ENCODE measurements at places on chromosomes 7 and 10. TPM values are rescaled to one million over a fixed set of nuclear protein-coding genes. Genes with fewer than 3 reads are reported as not detected.

- H3K4me3 ChIP-seq: no peak overlapping the region
- H3K27ac ChIP-seq: no peak overlapping the region
- no peaks in the 10 kb centered on the region for H3K4me1 ChIP-seq
- no peak for DNase-seq
Measured at GRCh38 chr10:20040012-20040411, 223.8 kb downstream of the PLXDC2 start.

PIP gene
- not detected for total RNA-seq

CLCN1 gene
- total RNA-seq: not detected

DNA sequence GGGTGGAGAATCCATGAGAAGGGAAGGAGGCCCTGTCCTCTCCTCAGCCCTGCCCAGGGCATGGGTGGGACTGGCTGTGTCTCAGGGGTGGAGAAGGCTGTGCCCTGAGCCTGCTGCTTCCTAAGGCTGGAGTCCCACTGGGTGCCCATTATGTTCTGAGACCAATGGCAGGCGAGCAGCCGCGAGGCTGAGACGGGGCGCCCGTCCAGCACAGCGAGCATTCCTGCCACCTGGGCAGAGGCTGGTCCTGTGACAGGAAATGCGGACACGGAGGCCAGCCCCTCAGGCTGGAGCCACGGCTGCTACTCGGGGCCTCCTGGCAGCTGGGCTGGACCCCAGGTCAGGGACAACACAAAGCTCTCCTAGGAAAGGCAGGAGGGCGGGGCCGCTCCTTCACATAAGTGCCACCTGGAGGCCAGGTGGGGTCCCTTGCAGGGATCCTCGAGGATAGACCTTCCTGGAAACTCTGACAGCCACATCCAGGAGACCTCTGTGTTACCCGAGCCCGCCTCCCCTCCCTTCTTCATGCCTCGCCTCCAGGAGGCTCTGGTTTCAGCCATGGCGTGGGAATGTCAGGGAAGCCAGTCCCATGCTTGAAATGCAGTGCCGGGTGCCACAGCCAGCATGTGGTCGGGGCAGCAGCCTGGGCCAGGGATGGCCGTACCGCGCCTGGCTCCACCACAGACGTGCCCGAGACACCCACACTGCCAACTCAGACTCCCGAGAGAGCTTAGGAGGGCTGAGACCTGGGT is 173.9 kb downstream of the USP6NL start:
- H3K36me3 ChIP-seq: no peaks in the 10 kb centered on the region
- no peaks in the 10 kb centered on the region for H3K4me1 ChIP-seq
- no peak overlapping the region for H3K27ac ChIP-seq
- DNase-seq: no peak
- H3K27me3 ChIP-seq: no peaks in the 10 kb centered on the region

- H3K36me3 ChIP-seq: peaks cover 72% of the 10 kb centered on the region
- peaks cover 11% of the 10 kb centered on the region for H3K4me1 ChIP-seq
- H3K27ac ChIP-seq: no peak overlapping the region
- H3K27me3 ChIP-seq: no peaks in the 10 kb centered on the region
Measured at GRCh38 chr10:17235136-17235535, 7.1 kb downstream of the VIM start.

DNA sequence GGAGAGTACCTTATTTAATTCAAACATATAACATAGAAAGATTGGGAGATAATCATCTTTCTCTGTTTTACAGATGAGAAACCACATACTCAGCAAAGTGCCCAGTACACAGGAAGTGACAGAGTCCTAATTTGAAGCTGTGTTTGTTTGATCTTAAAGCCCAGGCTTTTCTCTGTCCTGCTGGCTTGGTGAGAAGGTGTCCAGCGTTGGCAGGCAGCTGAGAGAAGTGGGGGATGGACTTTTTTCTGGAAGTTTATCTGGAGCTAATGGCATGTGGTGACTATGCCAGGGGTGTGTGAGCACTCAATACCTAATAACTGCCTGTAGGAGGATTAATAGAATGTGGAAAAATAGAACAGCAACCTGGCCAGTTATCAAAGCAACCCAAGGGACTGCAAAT is 60.8 kb downstream of the NPSR1 start:
- no peaks in the 10 kb centered on the region for H3K27me3 ChIP-seq
- H3K27ac ChIP-seq: no peak overlapping the region
- H3K4me1 ChIP-seq: peaks cover 14% of the 10 kb centered on the region
- H3K36me3 ChIP-seq: no peaks in the 10 kb centered on the region

DNA sequence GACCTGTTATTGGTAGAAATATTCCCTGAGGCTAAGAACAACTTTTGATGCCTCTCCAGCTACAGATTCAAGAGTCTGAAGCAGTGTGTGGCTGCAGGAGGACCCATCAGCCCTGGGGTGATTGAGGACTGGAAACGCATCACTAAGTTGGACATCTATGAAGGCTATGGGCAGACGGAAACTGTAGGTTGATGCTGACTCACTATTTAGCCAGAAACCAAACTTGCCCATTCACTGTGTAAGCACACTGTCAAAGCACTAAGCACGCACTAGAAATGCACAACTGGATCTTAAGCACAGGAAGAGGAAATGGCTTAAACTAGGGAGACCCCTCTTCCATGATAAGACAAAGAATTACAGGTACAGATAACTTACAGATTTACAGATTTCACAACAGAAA is 20.8 kb downstream of the ACSM6 start:
- no peaks in the 10 kb centered on the region for H3K36me3 ChIP-seq
- DNase-seq: no peak
- no peak overlapping the region for H3K27ac ChIP-seq
- H3K4me3 ChIP-seq: no peak overlapping the region
- no peaks in the 10 kb centered on the region for H3K4me1 ChIP-seq

DNA sequence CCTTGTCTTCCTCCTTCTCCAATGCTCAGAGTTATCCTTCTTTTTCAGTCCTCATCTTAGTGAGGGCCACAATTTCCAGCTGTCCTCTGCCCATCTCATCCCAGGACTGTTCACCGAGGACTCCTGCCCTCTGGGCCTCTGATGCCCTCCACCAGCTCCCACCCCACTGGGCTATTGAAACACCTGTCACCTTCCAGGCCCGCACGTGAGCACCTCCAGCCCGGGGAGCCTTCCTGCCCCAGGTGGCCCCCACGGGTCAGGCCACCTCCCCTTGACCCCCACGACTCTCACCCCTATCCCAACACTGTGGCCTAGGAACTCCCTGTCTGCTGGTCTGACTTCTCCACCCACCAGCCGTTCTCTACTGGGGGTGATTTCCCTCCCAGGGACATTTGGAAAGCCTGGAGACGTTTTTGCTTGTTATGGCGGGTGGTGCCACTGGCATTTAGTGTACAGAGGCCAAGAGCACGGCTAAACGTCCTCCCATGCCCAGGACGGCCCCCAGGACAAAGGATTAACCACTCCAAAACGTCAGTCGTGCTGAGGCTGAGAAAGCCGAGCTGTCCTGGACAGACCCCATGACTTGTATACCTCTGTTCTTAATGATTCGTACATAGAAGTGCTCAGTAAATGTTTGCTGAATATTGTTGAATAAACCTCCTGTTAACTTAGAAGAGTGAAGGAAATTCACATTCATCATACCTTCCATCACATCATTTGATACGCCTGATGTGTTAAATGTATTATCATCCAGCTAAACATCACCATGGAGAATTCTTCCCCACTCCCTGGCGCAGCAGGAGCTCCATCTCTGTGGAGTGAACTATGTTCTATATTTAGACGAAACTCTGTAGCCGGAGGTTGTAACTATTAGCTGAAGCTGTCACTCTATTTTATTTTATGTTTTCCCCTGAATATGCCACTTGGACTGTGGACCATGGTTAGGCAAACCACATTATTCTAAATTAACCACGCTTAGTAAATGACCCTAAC is 270.1 kb upstream of the SHH start:
- no peak overlapping the region for H3K27ac ChIP-seq
- no peaks in the 10 kb centered on the region for H3K36me3 ChIP-seq

- DNase-seq: peak; percentile 82
- H3K4me1 ChIP-seq: peaks cover 18% of the 10 kb centered on the region
- no peaks in the 10 kb centered on the region for H3K36me3 ChIP-seq
- H3K4me3 ChIP-seq: no peak overlapping the region
- no peaks in the 10 kb centered on the region for H3K27me3 ChIP-seq
Measured at GRCh38 chr10:17206210-17206709, 4.8 kb upstream of the TRDMT1 start.

RASSF4 gene
- total RNA-seq: 116 TPM

NPY gene
- total RNA-seq: not detected

GRCh38 chr7:134355927-134356326 is 39.2 kb upstream of the SLC35B4 start:
- no peak overlapping the region for H3K4me3 ChIP-seq
- no peaks in the 10 kb centered on the region for H3K27me3 ChIP-seq
- DNase-seq: no peak
- no peaks in the 10 kb centered on the region for H3K36me3 ChIP-seq

DNA sequence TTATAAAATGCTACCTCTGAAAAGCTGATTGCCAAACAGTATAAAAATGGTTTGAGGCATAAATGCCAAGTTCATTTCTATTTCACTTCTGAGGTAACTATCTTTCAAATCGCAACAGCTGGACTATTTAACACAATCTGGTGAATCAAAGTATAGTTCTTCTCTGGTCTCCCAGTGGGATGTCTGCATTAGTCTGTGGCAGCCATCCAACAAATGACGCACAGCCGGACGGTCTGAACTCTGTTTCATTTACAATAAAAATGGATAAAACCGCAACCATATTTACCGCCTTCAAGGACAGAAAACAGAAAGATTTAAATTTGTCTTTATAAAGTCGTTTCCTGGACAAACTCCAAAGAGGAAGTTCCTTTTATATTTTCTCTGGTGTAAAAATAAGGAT is 41.9 kb downstream of the ENO4 start:
- no peak overlapping the region for H3K4me3 ChIP-seq
- H3K36me3 ChIP-seq: no peaks in the 10 kb centered on the region
- no peak for DNase-seq
- H3K27me3 ChIP-seq: peaks cover 2% of the 10 kb centered on the region
- no peak overlapping the region for H3K27ac ChIP-seq
- H3K4me1 ChIP-seq: no peaks in the 10 kb centered on the region

ASAH2 gene
- total RNA-seq: 3.4 TPM

GRCh38 chr10:14299556-14299955 is 31.2 kb downstream of the FRMD4A start:
- H3K4me3 ChIP-seq: no peak overlapping the region
- no peak overlapping the region for H3K27ac ChIP-seq
- H3K27me3 ChIP-seq: no peaks in the 10 kb centered on the region
- H3K4me1 ChIP-seq: no peaks in the 10 kb centered on the region
- no peak for DNase-seq
- no peaks in the 10 kb centered on the region for H3K36me3 ChIP-seq

GRCh38 chr7:108330227-108330626 is 126.0 kb downstream of the NRCAM start:
- no peak overlapping the region for H3K4me3 ChIP-seq
- no peaks in the 10 kb centered on the region for H3K4me1 ChIP-seq
- no peaks in the 10 kb centered on the region for H3K36me3 ChIP-seq
- no peak for DNase-seq
- no peaks in the 10 kb centered on the region for H3K27me3 ChIP-seq
- no peak overlapping the region for H3K27ac ChIP-seq

OGDHL gene
- not detected for total RNA-seq

- H3K27ac ChIP-seq: no peak overlapping the region
- DNase-seq: no peak
- peaks cover 11% of the 10 kb centered on the region for H3K36me3 ChIP-seq
- no peaks in the 10 kb centered on the region for H3K27me3 ChIP-seq
- peaks cover 63% of the 10 kb centered on the region for H3K4me1 ChIP-seq
Measured at GRCh38 chr10:132404169-132404880, 7.3 kb downstream of the PWWP2B start.

LMBR1 gene
- total RNA-seq: 66.1 TPM

HYAL4 gene
- total RNA-seq: not detected

HOXA5 gene
- 13.0 TPM for total RNA-seq

- no peaks in the 10 kb centered on the region for H3K4me1 ChIP-seq
- DNase-seq: no peak
- H3K36me3 ChIP-seq: peaks cover 3% of the 10 kb centered on the region
- no peak overlapping the region for H3K27ac ChIP-seq
- no peaks in the 10 kb centered on the region for H3K27me3 ChIP-seq
- H3K4me3 ChIP-seq: no peak overlapping the region
Measured at GRCh38 chr7:75596727-75597614, 104.9 kb downstream of the SPDYE5 start.

UPK3BL2 gene
- 68.5 TPM for total RNA-seq

DNA sequence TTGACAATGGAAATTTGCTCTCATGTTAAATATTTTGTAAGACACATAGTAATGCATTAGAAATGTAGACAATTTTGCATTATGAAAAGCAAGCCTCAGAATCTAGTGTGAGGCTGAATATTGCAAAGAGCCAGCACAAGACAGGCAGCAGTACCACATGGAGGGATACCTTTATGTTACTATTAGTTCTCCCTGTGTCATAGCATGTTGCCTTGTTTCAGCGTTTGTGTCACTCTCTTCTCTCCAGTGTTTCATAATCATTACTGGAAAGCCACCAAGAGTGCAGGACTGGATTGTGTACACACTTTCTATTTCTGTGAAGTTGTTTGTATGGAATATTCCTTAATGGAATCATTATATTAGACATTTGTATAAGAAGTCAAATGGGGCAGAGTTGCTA is 8.5 kb downstream of the AHR start:
- no peaks in the 10 kb centered on the region for H3K27me3 ChIP-seq
- DNase-seq: no peak
- no peak overlapping the region for H3K27ac ChIP-seq
- H3K4me1 ChIP-seq: no peaks in the 10 kb centered on the region
- H3K36me3 ChIP-seq: peaks cover 6% of the 10 kb centered on the region

PILRA gene
- total RNA-seq: 29.4 TPM

GRCh38 chr10:133365461-133366129 is 7.6 kb downstream of the ECHS1 start:
- H3K27me3 ChIP-seq: no peaks in the 10 kb centered on the region
- no peaks in the 10 kb centered on the region for H3K4me1 ChIP-seq
- H3K36me3 ChIP-seq: peaks cover 44% of the 10 kb centered on the region
- no peak overlapping the region for H3K27ac ChIP-seq
- H3K4me3 ChIP-seq: no peak overlapping the region

SPDYE18 gene
- total RNA-seq: not detected

GRCh38 chr7:55305135-55305534 is 60.0 kb upstream of the LANCL2 start:
- H3K27ac ChIP-seq: no peak overlapping the region
- no peaks in the 10 kb centered on the region for H3K36me3 ChIP-seq

Measured in natural killer cell (primary cell).